Coronary artery (tissue), 2 donors: ENCODE measurements at places on chromosomes 13 and 19.

DNA sequence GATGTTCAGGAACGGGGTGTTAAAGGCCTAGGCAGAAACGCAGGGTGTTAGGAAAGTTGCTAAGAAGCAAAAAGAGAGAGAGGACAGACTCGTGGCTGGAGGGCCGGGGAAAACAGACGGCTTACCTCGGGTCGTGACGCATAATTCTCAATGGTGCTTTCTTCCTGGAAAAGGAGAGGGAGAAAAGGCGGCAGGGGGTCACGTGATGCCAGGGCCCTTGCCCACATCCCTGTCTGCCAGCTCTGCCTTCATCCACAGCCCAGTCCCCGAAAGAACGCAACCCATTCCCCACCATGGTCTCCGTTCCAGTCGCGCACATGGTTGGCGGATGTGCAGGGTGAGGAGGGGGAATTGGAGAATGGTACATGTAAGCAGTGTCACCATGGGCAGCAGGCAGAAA, 1.6 kb downstream of the KRTDAP start:
- no peak for DNase-seq

DNA sequence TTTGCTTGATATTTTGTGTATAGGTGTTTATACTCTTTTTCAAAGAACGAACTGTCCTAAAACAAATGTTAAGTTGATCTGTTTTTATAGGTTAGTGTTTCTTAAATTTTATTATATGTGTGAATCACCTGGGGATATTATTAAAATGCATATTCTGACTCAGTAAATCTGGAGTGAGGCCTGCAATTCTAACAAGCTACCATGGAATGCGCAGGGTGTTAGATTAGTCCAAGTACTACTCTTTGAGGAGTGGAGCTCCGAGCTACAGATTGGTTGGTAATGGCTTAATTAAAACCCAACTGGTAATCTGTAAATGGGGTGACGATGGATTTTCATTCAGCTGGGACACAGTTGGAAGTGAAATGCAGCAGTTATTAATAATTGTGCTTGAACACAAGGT, 214.1 kb upstream of the UFM1 start:
- no peak for DNase-seq

DNA sequence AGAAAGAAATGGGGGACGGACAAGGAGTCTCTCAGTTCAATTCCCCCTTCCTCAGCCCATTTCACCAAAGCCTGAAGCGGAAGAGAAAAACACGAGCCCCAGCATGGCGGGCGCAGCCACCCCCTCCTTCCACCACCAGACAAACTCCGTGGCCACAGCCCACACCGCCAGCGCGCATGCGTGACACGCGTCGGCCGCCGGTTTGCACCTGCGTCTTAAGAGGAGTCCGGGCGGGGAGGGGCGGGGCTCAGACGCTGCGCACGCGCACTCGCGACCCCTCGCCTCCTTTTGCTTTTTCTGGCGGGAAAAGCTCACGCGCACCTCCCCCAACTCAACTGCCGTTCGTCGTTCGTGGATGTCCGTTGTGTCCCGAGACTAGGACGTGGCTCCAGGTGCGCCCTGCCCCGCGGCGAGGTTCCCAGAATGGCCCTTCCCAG, at the start of gene KASH5:
TSS of gene KASH5 (plus strand) at position 314 of the 437 bp plus-strand sequence. CDS start 2,635 bp downstream, outside the sequence.
- no peak for DNase-seq

GRCh38 chr19:13929956-13930355, 8.3 kb downstream of the PODNL1 start:
- no peak for DNase-seq

GRCh38 chr19:51012661-51013190, 6.8 kb downstream of the KLK10 start:
- no peak for DNase-seq

DNA sequence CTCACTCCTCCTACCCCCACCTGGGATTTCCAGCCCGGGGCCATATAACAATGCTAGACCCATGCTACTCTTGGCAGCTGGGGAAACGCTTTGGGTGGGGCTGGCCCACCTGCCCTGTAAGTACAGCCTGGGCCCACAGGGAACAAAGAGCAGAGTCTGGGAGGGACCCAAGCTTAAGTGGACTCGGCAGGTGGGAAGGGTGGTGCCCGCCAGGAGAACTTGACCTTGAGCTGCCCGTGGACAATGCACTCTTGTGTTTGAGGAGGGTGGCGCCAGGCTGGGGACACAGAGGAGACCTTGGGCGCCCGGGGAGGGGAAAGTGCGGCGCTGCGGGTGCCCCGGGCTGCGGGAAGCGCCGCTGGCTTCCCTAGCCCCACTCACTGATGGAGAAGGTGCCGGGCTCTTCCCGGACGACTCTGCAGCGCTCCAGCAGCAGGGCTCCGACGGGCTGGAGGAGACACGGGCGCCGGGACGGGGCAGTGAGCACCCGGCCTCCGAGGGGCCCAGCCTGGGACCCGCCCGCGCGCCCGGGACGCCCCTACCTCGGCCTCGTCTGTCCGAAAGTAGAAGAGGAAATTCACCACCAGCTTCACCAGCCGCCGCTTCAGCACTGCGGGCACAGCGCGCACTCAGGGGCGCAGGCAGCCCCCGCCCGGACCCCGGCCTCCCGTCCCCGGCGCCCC, 607 bp downstream of the PLEKHJ1 start:
- DNase-seq: no peak

- DNase-seq: no peak
These were observed 4.9 kb downstream of the HNRNPUL1 start for GRCh38 chr19:41269055-41269454.

DNA sequence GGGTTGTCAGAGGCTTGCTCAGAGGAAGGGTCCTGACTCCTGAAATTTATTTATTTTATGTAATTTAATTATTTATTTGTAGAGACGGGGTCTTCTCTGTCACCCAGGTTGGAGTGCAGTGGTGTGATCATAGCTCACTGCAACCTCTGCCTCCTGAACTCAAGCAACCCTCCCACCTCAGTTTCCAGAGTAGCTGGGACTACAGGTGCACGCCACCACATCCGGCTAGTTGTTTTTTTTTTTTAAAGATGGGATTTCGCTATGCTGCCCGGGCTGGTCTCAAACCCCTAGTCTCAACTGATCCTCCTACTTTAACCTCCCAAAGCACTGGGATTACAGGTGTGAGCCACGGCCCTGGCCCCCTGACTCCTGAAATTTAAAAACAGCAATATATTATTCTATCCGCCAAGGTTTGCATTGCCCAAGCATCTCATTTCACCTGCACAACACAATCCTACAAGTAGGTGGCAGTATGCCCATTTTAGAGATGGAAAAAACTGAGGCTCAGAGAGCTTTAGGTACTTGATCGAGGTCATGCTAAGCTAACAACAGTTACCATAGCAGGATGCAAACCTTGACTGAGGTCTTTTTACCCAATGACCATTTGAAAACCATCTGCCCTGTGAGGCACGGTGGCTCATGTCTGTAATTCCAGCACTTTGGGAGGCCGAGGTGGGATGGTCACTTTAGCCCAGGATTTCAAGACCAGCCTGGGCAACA, 18.1 kb downstream of the ARHGEF18 start:
- no peak for DNase-seq

DNA sequence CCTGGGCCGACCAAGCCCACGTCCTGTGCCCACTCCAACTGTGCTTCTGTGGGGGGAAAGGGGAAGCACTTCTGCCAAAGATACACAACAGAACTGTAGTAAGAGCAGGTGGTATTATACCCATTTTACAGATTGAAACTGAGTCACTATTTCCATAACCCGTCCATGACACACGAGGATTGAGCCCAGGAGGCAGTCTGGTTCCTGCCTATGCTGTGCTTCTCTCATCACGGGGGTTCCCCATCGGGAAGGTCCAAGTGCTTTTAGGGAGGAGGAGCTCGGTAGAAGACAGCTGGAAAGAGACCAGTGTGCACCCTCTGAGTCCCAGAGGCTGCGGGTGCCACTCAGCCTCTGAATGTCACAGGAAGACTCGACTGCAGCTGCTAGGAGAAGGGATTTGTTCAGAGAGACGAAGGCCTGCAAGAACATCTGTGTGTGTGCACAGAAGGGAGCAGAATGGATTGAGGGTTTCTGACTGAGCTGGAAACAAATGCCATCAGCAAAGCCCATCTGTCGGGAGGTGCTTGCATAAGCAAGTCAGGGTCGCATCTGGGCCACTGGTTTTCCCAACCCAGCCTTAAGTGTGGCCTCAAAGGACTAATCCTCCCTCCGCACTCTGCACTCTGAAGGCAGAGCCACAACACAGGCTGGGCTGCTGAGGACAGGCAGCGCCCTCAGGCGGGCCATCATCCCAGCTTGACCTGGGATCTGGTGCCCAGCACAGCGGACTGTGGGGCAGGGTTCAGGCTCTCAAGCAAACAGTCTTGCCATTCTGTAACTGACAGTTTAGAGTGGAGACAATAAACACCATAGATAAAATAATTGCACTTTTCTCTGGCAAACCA, 150.0 kb downstream of the DPF1 start:
- no peak for DNase-seq
